Vein endothelial cell (primary cell): ENCODE measurements at places on chromosomes 11 and 22. TPM values are rescaled to one million over a fixed set of nuclear protein-coding genes. Genes with fewer than 3 reads are reported as not detected.

Gene OR51E2
- not detected in 2 replicates for total RNA-seq

Gene FAM180B
- total RNA-seq, result not detected in 2 replicates

Gene CAT
- 42.8 and 51.7 TPM in 2 replicates for total RNA-seq

Gene FGF4
- total RNA-seq, result not detected in 2 replicates

Gene OR51I1
- total RNA-seq, result not detected in 2 replicates

Gene ASPHD2
- total RNA-seq, result 4.2 and 5.3 TPM in 2 replicates

Gene FOLR3
- total RNA-seq, result not detected in 2 replicates

Gene HORMAD2
- not detected in 2 replicates for total RNA-seq

Gene GVQW3
- 1.6 and 1.9 TPM in 2 replicates for total RNA-seq

Gene ADAMTS15
- total RNA-seq, result 0.96 and 2.3 TPM in 2 replicates

Gene PRRG4
- total RNA-seq, result 0.10 and 0.33 TPM in 2 replicates

Gene KRTAP5-2
- not detected in 2 replicates for total RNA-seq

Gene PANX2
- 0.67 and 1.6 TPM in 2 replicates for total RNA-seq

Gene ZP1
- not detected in 2 replicates for total RNA-seq

Gene RGL4
- not detected in 2 replicates for total RNA-seq

Gene ST13
- 195 and 237 TPM in 2 replicates for total RNA-seq

Gene A4GALT
- 27.8 and 36.3 TPM in 2 replicates for total RNA-seq

Gene TOLLIP
- 34.8 and 38.5 TPM in 2 replicates for total RNA-seq

Gene RSF1
- 35.9 and 45.8 TPM in 2 replicates for total RNA-seq

Gene LRRC75B
- total RNA-seq, result 5.9 and 6.0 TPM in 2 replicates

Gene CARNS1
- 0.19 and 0.33 TPM in 2 replicates for total RNA-seq

Gene DSCAML1
- total RNA-seq, result not detected in 2 replicates

Gene OOSP4B
- total RNA-seq, result not detected in 2 replicates

Gene PTPRCAP
- 0.19 and 0.33 TPM in 2 replicates for total RNA-seq
